ENCODE measurements at places on chromosomes 5 and 9.

- no peak for DNase-seq
These were observed 31.2 kb downstream of the GHR start for GRCh38 chr5:42454216-42454995.

DNA sequence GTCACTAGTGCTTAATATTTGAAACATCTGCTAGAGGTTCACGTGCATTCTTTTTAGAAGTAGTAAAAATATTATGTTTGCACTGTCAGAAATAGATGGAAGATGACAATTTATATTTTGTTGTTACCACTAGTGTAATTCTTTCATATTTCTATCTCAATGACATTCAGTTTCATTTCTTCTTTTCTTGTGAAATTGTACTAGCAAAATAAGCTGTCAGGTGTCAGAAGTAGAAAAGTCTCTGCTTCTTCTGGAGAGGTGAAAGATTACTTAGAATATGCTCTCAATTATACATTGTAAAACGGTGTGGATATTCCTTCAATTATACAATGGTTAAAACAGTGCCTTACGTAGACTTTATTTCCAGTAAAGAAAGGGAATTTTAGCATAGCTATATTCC is 395.4 kb downstream of the CSNK1G3 start:
- no peak for DNase-seq

DNA sequence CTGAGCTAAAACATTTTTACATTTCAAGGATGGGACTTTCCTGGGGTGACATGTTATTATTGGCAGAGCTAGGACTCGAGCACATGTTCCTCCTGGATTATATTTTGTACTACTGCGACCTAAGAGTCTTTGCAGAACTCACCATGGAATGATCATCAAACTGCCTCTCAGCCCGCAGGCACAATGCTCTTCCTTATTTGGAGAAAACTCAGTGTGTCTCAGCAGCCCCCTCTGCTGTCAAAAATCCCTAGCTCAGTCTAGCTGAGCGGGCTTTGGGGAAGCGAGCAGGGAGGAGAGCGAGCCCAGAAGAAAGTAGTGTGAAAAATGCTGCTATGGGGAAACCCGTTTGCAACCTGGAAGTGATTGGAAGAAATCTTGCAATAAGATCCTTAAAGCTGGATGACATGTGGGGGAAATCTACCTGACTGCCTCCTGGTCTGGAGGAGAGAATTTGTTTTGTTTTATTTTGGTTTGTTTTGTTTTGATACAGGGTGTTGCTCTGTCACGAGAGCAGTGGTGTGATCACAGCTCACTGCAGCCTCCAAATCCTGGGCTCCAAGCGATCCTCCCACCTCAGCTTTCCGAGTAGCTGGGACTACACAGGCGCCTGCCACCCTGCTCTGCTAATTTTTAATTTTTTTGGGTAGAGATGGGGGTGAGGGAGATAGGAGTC is 89.9 kb upstream of the CLINT1 start:
- DNase-seq: peak; percentile 76

GRCh38 chr5:173453167-173453566 is 125.0 kb upstream of the STC2 start:
- DNase-seq: no peak

DNA sequence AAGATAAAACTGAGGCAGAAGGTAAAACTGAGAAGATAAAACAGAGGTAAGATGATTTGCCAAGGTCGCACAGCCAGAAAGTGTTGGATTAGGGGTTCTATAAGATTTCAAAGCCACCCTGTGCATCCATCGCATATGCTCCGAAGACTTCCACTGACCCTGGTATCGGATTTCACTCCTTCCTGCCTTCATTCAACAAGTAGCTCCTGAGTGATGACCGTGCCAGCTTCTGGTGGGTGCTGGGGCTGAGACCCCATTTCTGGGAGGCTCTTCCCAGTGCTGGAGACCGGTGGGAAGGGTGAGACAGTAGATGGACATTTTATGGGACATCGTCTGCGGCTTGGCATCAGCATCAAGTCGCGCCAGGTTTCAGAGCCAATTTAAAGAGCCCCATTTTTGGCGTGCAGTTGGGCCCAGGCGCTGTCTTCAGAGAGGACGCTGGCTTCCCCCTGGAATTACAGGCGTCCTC is 53.7 kb upstream of the DAB2IP start:
- no peak for DNase-seq

DNA sequence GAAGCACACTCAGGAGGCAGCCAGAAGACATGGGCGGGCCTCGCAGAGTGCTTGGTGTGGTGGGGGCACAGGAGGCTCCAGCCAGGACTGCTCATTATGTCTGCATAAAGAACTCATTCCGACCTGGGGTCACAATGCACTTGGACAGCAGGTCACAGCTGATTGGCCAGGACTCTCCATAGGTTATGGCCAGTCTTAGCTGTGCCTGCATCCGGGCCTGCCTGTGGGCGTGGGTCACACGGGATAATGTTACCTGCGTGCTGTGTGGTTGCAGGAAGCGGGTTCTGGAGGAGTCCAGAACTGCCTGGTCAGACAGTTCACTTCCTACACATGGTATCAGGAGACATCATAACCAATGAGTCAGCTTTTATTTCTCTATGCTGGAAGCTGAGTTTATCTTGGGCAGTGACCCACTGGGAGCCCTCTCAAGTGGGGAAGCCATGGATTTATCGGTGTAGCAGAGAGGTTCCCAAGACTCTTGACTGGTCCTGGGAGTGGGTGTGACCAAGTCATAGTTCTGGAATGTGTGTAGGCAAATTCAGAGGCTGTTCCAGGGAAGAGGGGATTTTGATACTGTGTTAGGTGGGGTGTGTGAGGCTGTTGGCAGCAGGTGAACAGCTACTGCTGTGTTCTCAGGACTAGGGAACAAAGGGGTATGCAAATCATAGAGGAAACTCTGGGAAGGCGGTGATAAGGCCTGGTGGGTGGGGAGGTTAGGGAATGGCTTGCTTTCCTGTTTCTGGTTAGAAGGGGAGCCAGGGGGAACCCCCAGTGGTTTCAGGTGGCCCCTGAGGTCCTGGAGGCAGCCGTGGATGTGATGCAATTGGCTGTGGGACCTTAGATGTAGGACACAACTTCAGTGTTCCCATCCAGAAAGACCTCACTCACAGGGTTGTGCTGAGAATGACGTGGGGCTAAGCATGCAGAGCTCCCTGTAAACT is 51.3 kb downstream of the ARHGEF37 start:
- DNase-seq: no peak

- no peak for DNase-seq
These were observed 35.8 kb downstream of the OTULINL start for GRCh38 chr5:14617441-14617840.

GRCh38 chr9:6216951-6217350 is 1.3 kb downstream of the IL33 start:
- DNase-seq: no peak

- DNase-seq: no peak
These were observed 122.4 kb upstream of the MSX2 start for GRCh38 chr5:174601946-174602345.

- no peak for DNase-seq
These were observed 117.5 kb upstream of the BOD1 start for GRCh38 chr5:173733831-173734501.

GRCh38 chr5:90174236-90174635 is 235.3 kb downstream of the CETN3 start:
- no peak for DNase-seq

GRCh38 chr5:148811756-148812155 is 14.7 kb upstream of the ADRB2 start:
- no peak for DNase-seq

GRCh38 chr9:100074093-100074492 is 24.7 kb downstream of the ERP44 start:
- no peak for DNase-seq

DNA sequence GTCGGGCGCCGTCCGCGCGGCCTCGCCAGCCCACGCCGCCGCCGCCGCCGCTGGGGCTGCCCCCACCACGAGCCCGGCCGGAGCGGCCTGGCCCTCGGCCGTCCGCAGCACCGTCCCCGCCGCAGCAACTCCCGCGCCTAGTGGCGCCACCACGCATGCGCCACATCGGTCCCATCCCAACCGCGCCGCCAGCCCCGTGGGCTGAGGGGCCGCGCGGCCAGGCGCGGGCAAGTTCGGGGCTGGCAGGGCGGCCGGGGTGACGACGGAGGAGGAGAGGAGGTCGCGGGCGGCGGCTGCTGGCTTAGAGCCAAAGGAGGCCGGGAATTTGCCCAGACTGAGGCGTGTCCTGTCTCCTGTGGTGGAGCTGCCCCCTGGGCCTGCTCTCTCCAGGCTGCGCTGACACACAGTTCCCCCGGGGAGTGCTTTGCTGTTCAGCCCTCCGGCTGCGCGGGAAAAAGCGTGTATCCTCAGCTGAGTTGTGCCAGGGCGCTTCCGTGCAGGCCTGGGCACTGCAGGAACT is at the start of gene TUSC1:
Gene TUSC1 (minus strand): TSS at position 298 of the 520 bp plus-strand sequence. CDS start 132 bp downstream, at position 166.
- peak; percentile 2 for DNase-seq

- DNase-seq: no peak
These were observed 121.9 kb upstream of the EDIL3 start for GRCh38 chr5:84506625-84507024.

DNA sequence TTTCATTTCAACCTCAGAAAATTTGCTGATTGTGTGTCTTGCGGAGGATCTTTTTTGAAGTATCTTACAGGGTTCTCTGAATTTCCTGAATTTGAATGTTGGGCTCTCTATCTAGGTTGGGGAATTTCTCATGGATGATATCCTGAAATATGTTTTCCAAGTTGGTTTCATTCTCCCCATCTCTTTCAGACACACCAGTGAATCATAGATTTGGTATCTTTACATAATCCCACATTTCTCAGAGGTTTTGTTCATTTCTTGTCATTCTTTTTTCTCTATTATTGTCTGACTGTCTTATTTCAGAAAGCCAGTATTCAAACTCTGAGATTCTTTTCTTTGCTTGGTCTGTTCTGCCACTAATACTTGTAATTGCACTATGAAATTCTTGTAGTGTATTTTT is 456.9 kb downstream of the PRELID2 start:
- DNase-seq: no peak

- DNase-seq: no peak
These were observed 57.7 kb downstream of the MAPKAP1 start for GRCh38 chr9:125649315-125649714.

- DNase-seq: no peak
These were observed 417.7 kb upstream of the PTGER4 start for GRCh38 chr5:40261984-40262383.

- no peak for DNase-seq
These were observed 30.3 kb upstream of the HMGCR start for GRCh38 chr5:75306746-75307145.

GRCh38 chr9:111842313-111842712 is 47.6 kb upstream of the SHOC1 start:
- no peak for DNase-seq

- no peak for DNase-seq
These were observed 12.2 kb upstream of the TEX48 start for GRCh38 chr9:114694146-114694545.

- DNase-seq: no peak
These were observed 16.2 kb downstream of the ANKH start for GRCh38 chr5:14855366-14855765.

DNA sequence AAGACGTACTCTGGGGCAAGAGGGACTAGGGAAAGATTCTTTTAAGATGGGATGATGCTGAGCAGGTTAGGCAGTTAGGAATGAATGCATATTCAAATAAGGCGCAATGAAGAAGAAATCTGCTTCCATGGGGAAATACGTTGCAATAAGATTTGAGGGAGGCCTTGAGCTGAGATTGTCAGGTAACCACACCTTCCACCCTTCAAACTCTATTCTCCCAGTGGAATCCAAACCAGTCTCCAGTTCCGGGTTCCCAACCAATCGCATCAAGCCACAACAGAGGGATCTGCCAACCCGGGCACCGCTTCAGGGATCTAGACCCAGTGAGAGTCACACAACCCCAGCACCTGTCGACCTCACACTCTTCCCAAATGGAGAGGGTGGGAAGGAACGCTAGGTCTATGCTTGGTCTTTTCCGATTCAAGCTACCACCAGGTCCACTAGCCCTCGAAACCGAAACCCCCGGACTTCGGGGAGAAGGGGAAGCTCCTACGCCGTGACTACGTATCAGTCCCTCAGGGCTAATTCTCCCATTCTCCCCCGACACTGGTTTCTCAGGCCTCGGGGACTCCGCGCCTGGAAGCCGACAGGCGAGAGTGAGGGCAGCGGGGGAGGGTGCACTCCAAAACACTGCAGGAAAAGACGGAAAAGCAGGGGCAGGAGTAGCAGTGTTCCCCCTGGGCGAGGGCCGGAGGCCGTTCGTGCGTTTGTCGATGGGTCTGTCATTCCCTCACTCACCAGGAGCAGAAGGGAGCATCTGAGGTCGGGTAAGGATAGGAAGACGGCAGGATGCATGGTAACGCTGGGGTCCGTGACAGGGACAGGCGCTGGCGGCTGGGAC is 534 bp downstream of the ERP44 start:
- no peak for DNase-seq

- no peak for DNase-seq
These were observed 656.3 kb downstream of the PRELID2 start for GRCh38 chr5:145178641-145179523.

DNA sequence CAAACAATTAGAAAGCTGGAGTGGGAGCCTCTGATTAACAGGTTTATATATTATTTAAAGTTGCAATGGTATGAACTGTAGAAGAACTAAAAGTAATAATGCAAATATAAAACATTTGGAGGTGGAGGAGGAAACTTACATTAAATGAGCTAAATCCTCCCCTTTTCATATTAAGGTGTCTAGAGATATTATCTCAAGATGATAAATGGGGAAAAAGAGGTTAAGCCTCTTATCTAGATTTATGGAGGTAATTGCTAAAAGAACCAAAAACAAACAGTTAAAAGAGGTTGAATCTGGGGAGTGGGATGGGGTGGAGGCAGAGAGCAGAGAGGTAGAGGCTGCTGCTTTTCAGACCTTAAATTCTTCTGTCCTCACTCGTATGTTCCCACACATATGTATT is 147.8 kb upstream of the SLC24A2 start:
- DNase-seq: no peak

Data from activated CD4-positive, alpha-beta T cell treated with anti-CD3 and anti-CD28 coated beads, Interleukin-2, amount 50 U/mL, for 1 hour (primary cell).